Femur (tissue), 1 donor: ENCODE measurements at places on chromosomes 3 and 15.
A peak's percentile ranks its signal among the peaks of the same experiment; 100 is the strongest.

DNA sequence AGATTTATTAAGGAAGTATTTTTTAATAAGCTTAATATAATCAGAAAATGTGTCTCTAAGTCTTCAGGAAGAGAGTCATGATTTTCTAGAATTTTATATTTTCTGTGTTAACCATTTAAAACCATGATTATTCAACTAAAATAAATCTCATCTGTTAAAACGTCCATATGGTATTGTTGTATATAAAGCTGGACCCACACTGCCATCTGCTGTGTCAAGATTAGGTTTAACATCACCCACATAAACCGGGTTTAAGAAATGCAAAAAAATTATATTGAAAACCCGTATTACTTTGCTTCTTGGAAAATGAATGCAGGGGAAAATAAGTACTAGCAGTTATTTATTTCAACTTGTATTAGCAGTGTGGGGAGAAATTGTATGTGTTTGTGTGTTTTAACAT, 9.5 kb upstream of the CCDC66 start:
- DNase-seq = no peak

- DNase-seq = no peak
Observed at GRCh38 chr3:67937498-67938118, 283.2 kb upstream of the SUCLG2 start.

- DNase-seq = no peak
Observed at GRCh38 chr3:178238179-178238578, 298.1 kb upstream of the KCNMB2 start.

DNA sequence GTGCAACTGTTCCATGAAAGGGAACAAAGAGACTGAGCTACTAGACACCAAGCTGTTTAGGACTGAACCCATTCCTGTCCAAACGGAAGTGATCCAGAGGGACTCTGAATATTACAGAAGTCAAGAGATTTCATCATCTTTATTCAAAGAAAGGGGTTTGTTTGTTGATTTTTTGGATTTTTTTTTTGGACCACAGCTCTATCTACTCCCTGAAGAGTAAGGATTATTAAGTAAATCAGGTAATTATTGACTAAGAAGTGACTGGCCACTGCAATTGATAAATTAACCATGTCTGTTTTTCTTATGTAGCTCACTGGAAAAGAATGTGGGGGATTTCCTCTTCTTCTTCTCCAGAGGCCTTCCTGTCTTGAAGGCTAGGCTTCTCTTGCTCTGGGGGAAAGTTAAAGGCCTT, 146.6 kb upstream of the TPM1 start:
- no peak for DNase-seq

- DNase-seq = no peak
Observed at GRCh38 chr15:36429707-36430106, 149.7 kb upstream of the CDIN1 start.

DNA sequence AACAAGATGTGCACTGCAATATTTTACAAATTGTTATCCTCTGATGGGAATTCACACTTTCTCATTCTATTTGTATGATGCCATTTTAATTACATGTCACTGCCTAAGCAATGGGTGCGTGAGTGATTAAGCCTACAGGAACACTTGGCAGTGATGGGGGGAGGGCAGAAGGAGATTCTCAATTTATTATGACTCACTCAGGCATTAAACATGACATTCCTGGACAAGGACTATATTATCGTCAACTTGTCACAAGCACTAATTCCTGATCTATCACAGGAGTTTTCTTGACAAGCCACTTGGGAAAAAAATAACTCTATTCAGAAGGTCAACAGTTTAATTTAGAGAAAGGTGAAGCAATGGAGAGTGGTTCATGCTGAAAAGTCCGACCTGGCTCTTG, 556.8 kb downstream of the NSUN3 start:
- DNase-seq = no peak

- no peak for DNase-seq
Observed at GRCh38 chr15:67110958-67111864, 45.8 kb downstream of the SMAD3 start.

GRCh38 chr3:105848821-105849220, 20.0 kb downstream of the CBLB start:
- no peak for DNase-seq

- no peak for DNase-seq
Observed at GRCh38 chr15:82110144-82110543, 64.3 kb upstream of the MEX3B start.

DNA sequence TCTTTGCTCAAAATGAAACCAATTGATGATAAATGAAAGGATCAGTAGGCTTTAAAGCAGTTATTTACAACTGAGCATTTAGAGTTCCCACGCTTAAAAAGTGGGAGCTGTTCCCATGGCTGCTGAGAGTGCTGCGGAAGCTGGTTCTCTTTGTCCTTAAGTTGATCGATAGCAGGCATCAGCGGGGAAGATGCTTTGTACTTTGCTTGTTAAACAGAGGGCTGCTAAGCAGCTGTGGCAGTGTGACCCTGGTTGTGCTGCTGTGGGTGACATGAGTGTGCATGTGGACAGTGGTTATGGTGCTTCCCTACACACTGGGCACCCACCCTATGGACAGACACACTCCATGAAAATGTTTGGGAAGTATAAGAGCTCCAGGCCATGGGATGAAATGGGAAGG, 96.3 kb downstream of the PTPRG start:
- no peak for DNase-seq

- DNase-seq = peak; percentile 11
Observed at GRCh38 chr15:29135702-29136646, 133.6 kb downstream of the NSMCE3 start.

- no peak for DNase-seq
Observed at GRCh38 chr15:27776501-27776900, 322.6 kb downstream of the OCA2 start.

GRCh38 chr3:186185194-186185787, 76.4 kb upstream of the ETV5 start:
- peak; percentile 25 for DNase-seq

GRCh38 chr3:111695636-111696117, 100.5 kb upstream of the ZBED2 start:
- no peak for DNase-seq

GRCh38 chr3:11933529-11933928, 70.7 kb upstream of the SYN2 start:
- no peak for DNase-seq

GRCh38 chr3:153892126-153892525, 229.1 kb upstream of the ARHGEF26 start:
- DNase-seq = no peak

DNA sequence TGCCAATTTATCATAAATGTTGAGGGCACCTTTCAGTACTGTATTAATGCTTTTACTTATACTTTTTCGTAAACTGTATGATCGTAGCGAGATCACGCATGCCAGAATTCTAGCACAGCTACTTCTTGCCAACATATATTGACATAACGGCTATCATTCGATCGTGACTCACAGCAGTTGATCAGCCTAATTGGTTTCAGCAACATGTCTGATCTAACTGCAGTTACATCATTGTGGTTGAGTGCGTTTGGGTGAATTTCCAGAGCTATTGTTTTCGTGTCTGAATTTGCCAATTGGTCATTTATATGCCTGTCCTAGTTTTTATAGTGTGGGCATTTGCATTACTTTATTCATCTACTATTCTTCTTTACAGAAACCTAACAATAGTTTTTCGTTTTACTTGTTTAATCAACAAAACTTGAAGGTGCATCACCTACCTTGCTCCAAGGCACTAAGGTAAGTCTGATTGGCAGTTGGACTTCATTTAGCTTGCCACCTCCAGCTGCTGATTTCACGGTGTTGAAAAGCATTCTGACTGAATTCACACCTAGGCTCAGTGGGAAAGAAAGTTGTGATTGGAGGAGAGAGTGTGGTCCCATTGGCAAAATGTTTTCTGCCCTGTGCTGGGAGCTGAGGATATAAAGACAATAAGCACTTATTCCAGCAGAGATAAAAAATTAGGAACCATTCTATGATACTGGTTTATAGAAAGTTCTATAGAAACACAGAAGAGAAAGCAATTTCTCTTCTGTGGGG, 120.9 kb upstream of the RGMA start:
- DNase-seq = no peak

DNA sequence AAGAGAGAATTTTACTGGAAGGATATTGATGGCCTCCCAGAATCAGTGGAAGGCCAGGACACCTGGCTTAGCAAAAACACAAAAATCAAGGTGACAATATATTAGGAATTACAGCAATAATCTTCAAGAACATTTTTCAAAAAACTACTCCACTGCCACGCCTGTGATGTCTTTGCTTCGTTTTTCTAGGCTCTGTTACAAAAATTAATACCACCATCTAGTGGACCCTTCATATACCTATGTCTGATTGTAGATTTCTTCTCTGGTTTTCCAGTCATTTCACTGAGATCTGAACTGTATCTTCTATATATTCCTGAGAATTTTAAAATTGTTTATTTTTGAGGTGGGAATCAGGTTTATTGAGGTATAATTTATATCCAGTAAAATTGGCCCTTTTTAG, 5.6 kb upstream of the SLC33A1 start:
- no peak for DNase-seq

- no peak for DNase-seq
Observed at GRCh38 chr15:49848282-49848724, 227.5 kb downstream of the DTWD1 start.

GRCh38 chr15:73944161-73945129, 18.2 kb downstream of the LOXL1 start:
- no peak for DNase-seq

- no peak for DNase-seq
Observed at GRCh38 chr15:64122936-64123351, 27.2 kb downstream of the SNX1 start.

- no peak for DNase-seq
Observed at GRCh38 chr3:157042226-157042625, 117.7 kb downstream of the CCNL1 start.

GRCh38 chr15:75067123-75067830, 43.9 kb downstream of the PPCDC start:
- DNase-seq = no peak

- DNase-seq = peak; percentile 85
Observed at GRCh38 chr3:50390508-50391224, 31.3 kb upstream of the TMEM115 start.

DNA sequence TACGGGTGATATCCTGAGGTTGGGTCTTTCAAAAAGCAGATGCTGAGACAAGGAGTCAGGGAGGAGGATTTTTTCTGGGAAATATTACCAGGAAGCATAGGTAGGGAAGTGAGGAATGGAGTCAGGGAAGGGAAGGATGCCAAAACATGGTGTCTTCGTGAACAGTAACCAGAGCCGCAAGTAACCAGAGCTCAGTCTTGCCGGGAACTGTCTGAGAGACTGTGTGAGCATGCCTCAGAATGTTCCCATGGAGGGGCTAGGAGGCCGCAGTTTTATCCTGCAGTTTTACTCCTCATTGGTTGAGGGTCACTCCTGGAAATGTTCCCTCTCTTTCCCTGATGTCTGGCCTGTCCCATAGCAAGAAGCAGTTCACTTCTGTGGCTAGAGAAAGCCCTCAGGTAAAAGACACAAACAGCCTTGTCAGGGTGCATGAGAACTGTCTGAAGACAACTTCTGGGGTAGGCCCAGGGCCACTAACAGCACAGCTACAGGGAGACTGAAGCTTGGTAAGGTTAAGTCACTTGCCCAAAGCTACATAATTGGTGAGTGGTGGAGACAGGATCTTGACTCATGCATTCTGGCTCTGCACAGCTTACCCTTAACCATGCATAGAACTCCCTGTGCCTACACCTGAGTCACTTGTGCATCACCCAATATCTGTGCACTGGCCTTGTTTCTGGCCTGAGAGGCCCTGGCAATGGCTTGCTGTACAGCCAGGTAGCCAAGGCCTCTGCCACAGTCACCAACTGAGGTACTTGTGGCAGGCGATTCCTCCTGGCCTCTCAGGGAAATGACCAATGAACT, 76.3 kb upstream of the FRMD4B start:
- DNase-seq = no peak

DNA sequence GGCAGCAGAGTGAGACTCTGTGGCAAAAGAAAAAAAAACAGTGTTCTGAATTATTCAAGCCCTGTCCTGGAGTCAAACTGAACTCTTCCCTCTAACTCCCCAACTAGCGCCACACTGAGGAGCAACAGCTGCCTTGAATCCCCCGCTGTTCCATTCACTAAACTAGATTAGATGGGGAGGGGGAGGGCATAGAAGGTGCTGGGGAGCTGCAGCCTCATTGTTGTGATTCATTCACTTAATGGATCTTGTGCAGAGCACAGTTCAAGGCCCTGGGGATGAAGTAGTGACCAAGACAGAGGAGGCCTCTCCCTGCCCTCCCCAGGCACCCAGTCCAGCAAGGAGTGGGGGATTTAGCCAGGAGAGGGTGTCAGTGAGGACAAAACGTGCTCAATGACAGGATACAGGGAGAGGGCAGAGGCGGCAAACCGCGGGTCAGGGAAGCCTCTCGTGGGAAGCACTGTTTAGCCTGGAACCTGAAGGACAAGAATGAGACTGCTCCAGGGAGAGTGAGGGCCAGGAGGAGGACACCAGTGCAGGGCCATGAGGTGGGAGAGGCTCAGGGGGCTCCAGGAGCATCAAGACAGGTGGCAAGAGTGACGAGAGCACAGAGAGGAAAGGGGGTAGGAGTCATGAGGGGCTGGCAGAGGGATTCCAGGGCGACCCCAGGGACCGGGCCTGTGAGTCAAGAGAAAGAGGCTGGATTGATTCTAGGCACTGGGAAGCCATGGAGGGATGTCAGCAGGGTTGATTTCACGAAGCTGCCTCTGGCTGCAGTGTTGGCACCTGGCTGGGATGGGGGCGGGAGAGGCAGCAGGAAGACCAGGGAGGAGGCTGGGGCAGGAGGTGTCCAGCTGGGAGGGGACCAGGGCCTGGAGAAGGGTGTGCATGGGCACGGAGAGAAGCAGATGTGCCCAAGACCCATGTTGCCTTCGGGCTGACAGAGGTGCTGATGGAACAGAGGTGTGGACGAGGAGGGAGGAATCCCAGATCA, 31.4 kb downstream of the ALS2CL start:
- DNase-seq = no peak

DNA sequence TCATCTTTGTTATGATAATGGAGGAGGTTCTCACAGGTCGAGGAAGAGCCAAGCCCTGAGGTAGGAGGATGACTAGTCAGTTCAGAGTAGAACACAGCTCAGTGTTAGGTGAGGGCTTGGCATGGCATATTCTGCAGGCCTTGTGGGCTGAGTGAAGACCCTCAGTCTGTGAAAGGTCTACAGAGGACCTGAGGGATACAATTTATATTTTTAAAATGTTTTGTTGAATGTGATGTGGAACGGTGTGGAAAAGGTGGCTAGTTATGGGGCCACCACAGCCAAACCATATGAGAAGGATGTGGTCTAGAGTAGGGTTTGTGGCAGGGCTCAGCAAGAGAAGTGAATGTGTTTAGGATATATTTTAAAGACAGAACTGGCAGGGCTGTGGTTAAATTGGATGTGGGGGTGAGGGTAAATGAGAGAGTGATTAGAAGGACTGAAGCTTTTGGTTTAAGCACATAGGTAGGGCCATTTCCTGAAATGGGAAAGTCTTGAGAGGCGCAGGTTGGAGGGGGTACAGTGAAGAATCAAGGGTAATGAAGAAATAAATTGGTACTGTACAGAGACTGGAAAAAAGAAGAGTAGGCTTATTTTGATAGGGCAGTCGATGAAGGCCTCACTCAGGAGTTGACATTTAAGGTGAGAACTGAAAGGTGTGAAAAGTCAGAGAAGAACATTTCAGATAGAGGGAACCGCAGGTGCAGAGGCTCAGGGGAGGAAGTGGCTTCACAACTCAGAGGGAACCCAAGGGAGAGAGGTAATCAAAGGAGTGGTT, 60.5 kb downstream of the SPTSSB start:
- no peak for DNase-seq

GRCh38 chr3:52444860-52445793, at the start of gene SEMA3G:
SEMA3G (minus strand) TSS chr3:52445103; CDS start chr3:52445027, 76 bp downstream.
- peak; percentile 77 for DNase-seq
